ENCODE measurements at places on chromosomes 16 and 17. TPM values are rescaled to one million over a fixed set of nuclear protein-coding genes. Genes with fewer than 3 reads are reported as not detected.

The TMED6 gene
- not detected for total RNA-seq

DNA sequence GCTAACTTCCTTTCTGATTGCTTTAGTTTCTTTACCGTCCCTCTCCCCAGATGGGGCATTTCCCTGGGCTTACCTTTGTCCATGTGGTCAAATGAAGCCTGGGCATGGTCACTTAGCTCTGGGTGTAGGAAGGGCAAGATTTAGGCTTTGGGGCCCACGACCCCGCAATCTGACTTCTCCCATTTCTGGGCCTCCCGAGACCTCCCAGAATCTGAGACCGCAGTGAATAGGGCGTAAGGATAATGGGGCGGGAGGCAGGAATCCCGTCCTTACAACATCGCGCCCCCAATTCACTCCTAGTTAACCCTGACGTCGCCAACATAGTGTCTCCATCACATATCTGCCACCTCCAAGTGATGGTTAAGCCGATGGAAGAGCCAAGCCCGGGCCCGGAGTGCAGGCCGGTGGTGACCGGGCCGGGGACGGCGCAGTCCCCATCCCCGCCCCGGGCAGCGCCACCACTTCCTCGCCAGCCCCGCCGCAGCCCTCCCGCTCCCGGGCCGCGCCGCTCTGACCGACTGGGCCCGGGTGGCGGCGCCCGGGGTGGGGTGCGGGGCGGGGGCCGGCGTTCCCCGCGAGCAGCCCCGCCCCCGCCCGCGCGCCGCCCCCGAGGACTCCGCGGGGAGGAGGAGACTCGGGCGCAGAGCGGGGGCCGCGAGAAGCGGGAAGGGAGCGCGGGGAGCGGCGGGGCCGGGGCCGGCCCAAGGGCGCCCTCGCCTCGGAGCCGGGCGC is at the start of gene RHBDL3:
RHBDL3 (plus strand) TSS at position 641 of the 732 bp plus-strand sequence. CDS start 358 bp downstream, outside the sequence.
- no peak for DNase-seq

The C17orf67 gene
- total RNA-seq: 0.41 TPM

GRCh38 chr16:86307514-86307903 is 202.8 kb upstream of the FOXF1 start:
- peak; percentile 93 for DNase-seq

DNA sequence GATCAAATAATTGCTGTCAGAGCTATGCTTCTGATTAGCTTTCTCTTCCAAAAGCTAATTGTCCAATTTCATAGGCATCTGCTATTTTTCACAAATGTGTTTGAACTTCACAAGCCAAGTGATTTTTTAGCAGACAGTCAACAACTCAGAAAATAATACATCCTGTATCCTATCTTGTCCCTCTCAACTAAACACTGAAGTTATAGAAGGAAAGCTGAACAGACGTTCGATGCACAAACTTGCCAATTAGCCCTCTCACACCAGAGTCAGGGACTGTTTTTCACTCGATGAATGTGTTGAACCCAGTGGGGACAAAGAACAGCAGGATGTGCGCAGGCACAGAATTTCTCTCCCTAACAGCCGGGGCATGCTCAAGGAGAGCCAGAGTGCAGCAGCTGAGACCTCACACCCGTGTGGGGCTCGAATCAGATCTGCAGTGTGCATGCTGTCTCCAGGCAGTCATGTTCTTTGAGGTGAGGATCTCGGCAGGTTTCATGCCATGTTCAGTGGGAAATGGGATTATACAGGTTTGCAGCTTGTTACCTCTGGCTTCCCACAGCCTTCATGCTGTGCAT is 246.7 kb upstream of the SDK2 start:
- no peak for DNase-seq

The C1QTNF1 gene
- total RNA-seq: 0.56 TPM

GRCh38 chr17:80861892-80862291 is 129.7 kb upstream of the CHMP6 start:
- no peak for DNase-seq

DNA sequence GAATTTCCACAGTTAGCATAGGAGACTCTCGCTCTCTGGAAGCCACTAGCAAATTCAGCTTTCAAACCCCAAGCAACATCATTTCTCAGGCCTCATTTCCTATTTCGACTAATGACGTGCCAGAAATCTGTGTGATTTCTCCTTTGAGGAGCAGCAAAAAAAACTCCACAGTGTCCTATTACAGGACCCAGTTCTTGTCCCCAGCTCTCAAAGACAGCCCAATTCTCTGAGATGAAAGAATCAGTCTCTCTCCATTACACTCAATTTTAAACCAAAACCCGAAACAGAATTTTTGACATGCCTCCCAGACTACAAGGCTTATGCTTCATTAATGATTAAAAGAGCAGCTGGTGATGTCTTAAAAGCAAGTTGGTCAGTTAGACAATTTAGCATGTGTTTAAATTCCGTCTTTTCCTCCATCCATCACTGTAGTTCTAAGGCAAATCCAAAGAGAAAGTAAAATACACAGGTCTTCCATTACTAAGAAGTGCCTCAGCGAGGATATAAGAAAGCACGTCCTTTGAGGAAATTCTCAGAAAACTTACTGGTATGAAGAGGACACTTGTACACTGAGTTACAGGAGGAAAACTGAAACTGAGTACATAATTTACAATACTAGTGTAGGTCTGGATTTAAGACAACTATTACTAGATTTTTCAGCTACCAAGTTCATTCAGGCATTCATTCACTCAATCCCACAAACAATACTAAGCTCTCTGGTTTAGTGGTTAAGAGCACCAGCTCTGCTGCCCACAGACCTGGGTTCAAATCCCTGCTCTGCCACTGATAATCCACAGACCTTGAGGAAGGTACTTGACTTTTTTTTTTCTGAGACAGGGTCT is 12.5 kb downstream of the TOM1L2 start:
- DNase-seq: no peak

GRCh38 chr17:28723159-28723835 is 2.7 kb downstream of the TLCD1 start:
- DNase-seq: no peak

DNA sequence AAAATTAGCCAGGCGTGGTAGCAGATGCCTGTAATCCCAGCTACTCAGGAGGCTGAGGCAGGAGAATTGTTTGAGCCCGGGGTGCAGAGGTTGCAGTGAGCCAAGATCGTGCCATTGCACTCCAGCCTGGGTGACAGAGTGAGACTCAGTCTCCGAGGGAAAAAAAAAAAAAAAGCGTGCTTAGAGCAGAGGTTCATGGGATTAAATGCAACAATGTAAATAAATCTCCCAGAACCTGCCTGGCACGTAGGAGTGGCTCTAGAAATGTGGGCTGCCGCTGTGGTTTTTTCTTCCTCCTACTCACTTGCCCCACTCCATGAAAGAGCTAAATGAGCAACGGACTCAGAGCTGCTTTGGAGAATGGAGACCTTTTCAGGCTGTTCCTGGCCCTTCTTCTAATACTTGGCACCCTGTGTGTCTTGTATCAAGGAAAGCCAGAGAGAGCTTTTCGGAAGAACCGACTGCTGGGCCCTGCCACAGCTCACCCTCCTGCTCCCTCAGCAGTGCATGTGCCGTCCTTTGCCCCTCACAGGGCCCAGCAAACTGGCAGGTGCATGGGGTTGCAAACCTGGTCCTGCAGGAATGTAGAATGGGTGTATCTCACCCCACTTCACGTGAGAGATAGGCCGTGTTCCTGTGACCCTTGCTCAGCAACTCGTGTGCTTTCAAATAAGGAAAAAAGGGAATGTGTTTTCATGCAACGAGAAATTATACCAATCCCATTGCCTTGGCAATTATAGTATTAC is 52.0 kb downstream of the LDHD start:
- DNase-seq: peak; percentile 70

The HBA1 gene
- total RNA-seq: not detected

- DNase-seq: no peak
Measured at GRCh38 chr16:47230296-47230695, 86.6 kb upstream of the NETO2 start.

The CSH2 gene
- total RNA-seq: not detected

The ANKS4B gene
- total RNA-seq: not detected

DNA sequence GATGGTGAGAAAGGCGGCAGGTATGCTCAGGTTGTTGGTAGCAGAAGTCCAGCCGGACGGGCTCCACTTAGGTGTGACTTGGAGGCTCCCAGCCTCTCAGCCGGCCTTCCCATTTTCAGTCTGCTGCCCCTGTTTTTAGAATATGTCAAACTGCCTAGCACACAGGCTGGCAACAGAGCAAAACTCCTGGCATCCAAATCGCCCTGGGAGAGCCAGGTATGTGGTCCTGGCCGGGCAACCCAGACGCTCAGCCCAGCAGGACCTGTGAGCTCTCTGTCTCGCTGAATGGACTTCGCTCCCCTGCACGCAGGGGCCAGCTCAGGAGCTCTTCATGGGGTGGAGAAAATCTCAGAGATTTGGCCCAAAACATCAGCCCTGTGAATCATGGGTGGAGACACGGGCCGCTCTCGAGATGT is 147.9 kb upstream of the CHMP6 start:
- DNase-seq: no peak

DNA sequence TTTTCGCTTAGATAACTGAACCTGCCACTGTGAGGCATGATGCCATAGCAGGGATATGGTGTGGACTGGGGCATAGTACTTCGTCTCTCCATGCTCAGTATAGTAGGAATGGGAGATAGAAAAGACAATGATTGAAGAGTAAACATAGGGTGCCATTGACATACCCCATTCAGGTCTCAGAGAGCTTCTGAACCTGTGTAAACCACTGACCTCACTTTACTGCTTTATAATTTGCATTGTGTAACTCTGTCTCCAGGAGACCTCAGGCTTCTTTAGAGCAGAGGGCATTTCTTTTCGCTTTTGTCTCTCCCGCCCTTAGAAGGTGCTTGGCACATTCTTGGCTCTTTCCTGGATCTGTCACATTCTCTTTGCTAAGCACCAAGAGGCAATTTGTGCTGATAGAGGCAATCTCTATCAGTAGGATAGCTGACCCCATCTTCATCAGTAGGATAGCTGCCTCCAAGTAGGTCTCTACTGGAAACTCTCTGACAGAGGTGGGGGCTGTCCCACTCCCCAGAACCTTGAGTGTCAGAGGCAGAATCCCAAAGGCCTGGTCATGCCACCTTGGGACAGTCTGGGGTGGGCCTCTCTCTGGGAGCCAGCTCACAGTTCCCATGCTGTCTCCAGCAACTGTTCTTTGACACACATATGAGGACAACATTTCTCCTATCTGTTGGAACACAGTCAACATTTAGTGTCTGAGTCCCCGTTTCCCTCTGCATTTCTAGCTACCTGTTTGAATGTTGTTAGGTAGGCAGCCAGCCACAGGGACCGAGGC is 181.9 kb downstream of the UTP18 start:
- no peak for DNase-seq

GRCh38 chr16:3022684-3023414 is 893 bp downstream of the HCFC1R1 start:
- peak; percentile 39 for DNase-seq

The CDH8 gene
- total RNA-seq: 1.4 TPM

DNA sequence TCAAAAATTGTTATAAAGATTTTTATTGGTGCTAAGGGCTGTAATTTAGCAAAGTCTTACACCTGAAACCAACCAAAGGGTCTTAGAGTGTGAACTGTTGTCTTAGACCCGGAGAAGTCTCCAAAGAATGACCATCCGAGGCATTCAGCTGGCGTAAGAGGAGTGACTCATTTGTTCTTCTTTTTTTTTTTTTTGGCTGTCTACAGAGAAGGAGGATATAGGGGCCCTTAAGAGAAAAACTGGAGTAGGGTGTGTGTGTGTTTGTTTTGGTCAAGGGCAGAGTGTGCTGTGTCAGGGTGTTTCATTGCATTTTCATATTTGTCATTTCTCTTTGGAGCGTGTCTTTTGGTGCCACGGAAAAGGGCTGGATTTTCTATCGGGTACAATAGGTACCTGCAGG is 508.0 kb downstream of the WWOX start:
- DNase-seq: no peak

The MYH10 gene
- 20.2 TPM for total RNA-seq

DNA sequence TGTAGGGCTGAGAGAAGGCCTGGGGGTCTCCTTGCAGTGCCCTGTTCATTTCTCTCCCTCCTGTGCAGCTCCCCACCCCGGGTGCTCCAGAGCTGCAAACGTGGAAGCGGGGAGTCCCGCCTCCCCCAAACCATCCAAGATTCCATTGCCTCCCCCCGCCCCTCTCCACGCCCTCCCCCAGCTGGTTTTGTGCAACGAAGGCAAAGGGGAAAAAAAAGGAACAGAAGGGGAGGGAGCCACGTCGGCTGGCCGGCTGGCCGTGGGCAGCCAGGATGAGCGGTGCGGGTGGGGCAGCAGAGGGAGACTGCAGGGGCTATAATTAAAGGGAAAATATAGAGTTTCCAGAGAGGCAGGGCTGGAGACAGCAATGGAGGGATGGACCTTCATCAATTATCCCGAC is 1.7 kb upstream of the COL1A1 start:
- no peak for DNase-seq

The TP53TG3 gene
- not detected for total RNA-seq

The LLGL2 gene
- total RNA-seq: 13.0 TPM

The CYBA gene
- not detected for total RNA-seq

DNA sequence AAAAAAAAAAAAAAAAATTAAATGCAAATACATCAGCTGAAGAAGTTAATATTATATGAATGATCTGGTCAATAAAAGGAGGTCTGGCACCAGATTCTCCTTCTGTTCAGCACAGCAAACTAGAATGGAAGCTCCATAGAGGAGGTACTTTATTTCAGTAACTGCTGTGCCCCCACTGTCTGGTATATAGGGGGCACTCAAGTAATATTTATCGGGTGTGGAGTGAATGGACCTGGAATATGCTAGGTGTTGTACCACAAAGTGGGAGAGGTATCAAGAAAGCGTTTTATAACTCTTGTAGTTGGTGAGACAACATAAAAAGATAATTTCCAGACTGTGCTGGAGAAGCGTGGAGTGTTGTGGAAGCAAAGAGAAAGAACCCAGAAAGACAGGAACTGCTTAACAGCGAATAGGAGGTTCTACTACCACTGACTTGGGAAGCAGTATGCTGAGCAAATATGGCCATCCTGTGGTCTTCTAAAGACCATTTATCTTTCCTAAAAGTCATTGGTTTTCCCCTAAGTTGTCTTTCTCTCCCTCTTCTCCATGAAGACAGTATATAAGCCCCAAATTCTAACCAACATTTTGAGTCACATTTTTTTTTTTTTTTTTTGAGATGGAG is 12.2 kb upstream of the PRKCA start:
- no peak for DNase-seq

The SLFN14 gene
- total RNA-seq: not detected

- no peak for DNase-seq
Measured at GRCh38 chr17:8868529-8868951, 1.1 kb upstream of the PIK3R6 start.

- no peak for DNase-seq
Measured at GRCh38 chr17:64092952-64093451, 36.9 kb downstream of the ERN1 start.

The KREMEN2 gene
- total RNA-seq: 11.0 TPM

The TRIM16 gene
- total RNA-seq: 193 TPM

The MEFV gene
- total RNA-seq: 1.2 TPM

- DNase-seq: no peak
Measured at GRCh38 chr17:9183306-9183705, 162.0 kb downstream of the NTN1 start.

The CIITA gene
- 0.72 TPM for total RNA-seq

DNA sequence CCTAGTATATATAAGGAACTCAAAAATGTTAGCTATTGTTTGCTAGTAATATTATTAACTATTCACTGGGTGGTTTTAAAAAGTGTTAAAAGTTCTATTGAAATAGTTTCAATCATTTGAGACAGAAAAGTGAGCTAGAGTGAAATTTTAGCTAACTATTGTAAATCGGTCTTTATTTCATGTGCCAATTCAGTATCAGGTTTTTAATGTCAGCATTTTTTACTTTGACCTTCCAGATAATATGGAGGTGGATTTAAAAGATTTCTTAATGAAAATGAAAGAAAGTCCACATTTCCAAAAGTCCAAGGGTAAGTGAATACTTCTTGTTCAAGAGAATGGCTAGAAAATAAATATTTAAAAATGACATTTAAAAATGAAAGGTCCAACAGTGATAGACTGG is 90.9 kb downstream of the EFCAB13 start:
- DNase-seq: no peak

Data from H4 (cell line).